Right hindlimb (tissue), 1 donor: ENCODE measurements at places on chromosomes 1 and 21.

GRCh38 chr1:160646711-160647328, at the start of gene SLAMF1:
Gene SLAMF1, minus strand, starts transcription at chr1:160647044. Its CDS starts 99 bp downstream, at chr1:160646945.
- DNase-seq, result no peak

GRCh38 chr1:189269011-189269410, 1208.7 kb downstream of the BRINP3 start:
- no peak for DNase-seq

DNA sequence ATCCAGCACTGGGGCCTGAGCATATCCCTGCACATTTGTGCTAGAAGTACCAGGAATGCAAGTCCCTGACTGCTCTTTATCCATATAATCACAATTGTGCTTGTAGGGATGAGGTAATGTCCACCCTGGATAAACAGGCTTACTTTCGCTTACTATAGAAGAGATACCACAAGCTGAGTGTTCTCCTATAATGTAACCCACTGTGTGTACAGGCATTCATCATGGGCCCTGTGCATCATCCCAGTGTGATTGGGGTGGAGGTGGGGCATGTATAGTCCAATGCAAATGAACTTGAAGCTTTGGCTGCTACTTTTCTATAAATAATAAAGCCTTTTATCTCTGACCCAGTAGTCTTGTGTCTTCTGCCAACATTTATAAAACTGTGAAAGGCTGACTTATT, 69.3 kb downstream of the MAN1A2 start:
- DNase-seq, result no peak

DNA sequence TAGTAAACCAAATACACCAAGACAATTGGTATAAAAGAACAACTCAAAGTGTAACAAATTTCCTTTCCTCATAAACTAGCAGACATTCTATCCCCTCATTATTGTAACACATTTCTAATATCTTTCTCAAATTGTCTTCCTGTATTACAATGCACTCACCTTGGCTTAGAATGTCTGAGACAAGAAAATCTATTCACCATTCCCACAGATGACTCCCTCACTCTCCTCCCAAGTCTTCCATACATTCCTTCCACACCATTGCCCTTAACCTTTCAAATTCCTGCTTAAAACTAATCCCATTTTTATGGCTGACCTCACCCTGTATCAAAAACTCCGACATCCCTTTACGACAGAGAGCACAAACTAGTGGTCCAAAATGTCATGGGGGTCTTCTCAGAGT, 56.0 kb downstream of the LTN1 start:
- DNase-seq, result no peak

- DNase-seq, result no peak
Measured at GRCh38 chr1:159123587-159123986, 47.0 kb upstream of the AIM2 start.

- no peak for DNase-seq
Measured at GRCh38 chr21:24225431-24225830, 1381.8 kb downstream of the MRPL39 start.

DNA sequence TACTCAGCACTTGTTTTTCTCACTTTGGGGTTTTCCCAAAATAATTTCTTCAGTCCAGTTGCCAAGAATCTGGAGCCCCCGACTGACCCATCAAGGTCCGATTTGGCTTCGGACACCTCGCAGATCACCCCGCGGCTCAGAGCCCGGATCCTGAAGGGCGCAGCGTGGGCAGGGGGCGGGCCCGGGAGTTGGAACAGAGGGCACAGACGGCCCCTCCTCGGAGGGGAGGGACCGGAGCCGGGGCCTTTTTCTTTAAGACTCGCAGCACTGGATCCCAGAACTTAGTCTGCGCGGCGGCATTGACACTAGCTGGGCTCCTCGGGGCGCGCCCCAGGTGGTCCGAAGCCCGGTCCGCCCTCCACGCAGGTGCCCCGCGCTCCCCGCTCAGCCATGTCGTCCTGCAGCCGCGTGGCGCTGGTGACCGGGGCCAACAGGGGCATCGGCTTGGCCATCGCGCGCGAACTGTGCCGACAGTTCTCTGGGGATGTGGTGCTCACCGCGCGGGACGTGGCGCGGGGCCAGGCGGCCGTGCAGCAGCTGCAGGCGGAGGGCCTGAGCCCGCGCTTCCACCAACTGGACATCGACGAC, at the start of gene CBR3:
Gene CBR3 (plus strand): TSS at position 277 of the 588 bp plus-strand sequence. CDS start 114 bp downstream, at position 391.
- peak; percentile 52 for DNase-seq

DNA sequence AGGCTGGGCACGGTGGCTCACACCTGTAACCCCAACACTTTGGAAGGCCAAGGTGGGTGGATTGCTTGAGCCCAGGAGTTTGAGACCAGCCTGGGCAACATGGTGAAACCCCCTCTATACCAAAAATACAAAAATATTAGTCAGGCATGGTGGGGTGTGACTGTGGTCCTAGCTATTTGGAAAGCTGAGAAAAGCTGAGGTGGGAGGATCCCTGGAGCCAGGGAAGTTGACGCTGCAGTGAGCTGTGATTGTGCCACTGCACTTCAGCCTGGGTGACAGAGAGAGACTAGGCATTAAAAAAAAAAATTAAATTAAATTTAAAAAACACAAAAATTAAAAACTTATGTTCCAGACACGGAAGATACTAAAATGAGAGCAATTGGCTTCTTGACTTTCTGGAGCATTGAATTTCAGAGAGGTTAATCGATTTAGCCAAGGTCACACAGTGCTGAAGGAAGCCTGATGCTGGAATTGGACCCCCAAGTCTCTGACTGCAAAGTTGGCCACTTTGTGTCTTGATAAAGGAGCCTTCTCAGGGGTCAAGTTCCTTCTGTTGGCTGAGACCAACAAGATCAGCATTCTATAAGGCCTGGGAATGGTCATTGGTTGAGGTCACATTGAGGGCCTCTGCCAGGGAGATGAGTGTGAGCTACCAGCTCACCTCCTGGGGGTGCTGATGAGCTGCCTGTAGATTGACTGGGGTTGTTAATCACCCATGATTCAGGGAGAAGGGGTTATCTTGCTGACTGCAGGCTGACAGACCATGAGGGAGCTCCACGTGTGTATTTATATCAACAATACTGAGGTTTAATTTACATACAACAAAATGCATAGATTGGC, 54.3 kb downstream of the RPS6KA1 start:
- no peak for DNase-seq

DNA sequence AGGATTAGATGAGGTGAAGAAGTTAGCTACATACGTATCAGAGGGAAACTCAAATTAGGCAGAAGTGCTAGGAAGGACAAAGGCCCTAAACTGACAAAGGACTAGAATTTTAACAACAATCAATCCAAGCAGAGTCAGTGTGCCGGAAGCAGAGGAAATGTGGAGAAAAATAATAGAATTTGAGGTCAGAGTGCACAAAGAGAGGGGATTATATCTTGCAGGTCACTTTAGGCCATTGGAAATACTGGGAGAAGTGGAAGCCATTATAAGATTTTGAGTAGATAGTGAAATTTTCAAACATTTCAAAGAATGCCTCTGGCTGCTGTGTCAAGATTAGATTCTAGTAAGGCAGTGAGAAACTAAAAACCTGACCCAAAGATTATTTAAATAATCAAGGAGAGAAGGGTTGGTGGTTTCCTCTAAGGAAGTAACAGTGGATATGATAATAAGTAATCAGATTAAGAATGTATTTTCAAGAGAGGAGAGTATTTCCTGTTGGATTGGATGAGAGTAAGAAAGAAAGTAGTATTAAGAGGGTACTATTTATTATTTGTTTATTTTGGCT, 889.2 kb upstream of the NCAM2 start:
- no peak for DNase-seq

- DNase-seq, result no peak
Measured at GRCh38 chr21:29166323-29166722, 35.9 kb downstream of the MAP3K7CL start.

DNA sequence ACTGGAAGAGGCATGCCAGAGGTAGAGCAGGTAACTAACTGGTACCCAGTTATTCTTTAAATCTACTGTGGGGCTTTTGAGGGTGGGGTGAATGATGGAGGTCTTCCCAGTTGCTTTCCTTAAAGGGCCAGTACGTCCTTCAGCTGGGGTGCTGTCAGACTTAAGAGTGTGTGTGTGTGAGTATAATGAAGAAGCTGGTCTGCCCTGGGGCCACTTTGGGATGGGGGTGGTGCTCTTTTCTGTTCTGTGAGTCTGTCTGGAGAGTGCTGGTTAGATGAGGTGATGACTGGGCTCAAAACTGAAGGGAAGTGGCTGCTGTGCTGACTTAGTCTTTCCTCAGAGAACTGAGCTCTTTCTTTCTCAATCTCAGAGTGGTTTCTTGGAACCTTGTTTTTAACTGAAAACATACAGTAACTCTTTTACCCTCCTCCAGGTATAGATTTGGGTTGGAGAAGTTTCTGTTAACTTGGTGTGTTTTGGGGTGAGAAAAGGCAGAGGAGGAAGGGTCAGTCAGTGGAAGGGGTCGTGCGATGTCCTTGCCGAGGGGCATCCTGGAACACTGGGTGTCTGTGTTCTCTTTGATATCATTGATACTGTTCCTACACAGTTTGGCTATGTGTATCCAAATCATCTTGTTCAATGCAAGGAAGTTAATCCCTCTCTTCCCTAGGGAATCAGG, 746 bp downstream of the MACF1 start:
- DNase-seq, result peak; percentile 46

- DNase-seq, result no peak
Measured at GRCh38 chr1:19410393-19410792, 74.9 kb downstream of the CAPZB start.

GRCh38 chr1:78121710-78122109, 75.9 kb downstream of the GIPC2 start:
- no peak for DNase-seq

DNA sequence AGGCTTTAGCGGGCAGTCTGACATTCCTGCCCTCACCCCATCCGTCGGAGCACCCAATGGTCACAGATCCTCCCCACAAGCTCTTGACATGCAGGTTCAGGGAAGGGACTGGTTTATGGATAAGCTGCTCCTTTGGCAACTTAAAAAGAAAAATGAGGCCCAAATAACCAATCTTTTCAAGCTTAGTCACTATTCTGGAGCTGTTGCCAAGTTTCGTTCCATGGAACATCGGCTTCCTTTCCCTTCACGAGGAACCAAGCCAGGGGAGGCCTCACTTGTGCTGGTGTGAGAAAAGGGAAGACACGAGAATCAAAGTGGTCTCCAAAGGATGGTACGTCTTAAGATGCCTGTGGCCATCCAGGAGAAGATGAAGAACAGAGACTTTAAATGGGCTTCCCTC, 46.1 kb upstream of the LPAR3 start:
- no peak for DNase-seq

DNA sequence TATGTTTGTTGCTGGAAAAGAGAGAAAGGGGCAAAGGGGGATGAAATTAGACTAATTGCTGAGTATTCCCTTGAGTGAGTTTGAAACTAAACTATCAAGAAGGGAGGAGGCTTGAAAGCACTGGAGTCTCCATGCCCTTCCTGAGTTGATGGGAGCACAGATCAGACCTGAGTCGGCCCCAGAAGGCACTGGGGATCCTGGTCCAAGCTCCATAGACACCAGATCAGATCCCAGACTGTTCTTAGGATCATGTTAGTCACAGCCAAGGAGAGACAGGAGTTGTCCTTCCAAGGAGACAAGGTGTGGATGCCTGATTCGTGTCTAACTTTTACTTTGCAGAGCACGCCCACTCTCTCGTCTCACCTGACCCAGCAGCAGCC, 152.3 kb downstream of the NR5A2 start:
- no peak for DNase-seq

DNA sequence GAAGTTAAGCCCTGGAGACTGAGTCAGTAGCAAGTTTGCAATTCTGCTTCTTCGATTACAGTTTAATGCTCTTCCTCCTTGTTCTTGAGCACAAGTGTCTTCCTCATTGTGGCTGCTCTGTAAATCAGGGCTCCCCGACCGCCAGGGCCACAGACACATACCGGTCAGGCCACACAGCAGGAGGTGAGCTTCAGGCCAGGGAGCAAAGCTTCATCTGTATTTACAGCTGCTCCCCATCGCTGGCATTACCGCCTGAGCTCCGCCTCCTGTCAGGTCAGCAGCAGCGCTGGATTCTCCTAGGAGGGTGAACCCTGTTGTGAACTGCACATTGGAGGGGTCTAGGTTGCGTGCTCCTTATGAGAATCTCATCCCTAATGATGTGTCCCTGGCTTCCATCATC, 1.7 kb upstream of the TRAPPC10 start:
- no peak for DNase-seq

DNA sequence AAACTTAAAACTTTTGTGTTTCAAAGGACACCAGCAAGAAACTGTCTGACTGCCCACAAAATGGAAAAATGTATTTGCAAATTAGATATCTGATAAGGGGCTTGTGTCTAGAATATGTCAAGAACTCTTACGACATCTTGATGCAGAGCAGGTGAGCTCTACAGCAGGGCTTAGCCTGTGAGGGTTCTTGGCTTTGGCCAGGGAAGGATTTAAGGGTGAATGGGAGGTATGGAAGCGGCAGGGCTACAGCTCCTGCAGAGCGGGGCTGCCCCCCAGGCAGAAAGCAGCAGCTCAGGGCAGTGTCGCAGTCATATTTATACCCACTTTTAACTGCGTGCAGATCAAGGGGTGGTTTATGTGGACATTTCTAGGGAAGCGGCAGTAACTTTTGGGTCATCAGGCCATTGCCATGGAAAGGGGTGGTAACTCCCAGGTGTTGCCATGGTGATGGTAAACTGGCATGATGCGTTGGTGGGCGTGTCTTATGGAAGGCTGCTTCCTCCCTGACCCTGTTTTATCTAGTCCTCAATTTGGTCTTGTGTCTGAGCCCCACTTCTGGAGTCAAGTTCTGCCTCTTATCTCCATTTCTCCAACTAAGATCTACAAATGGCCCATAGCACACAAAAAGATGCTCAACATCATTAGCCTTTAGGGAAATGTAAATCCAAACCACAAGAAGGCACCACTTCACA, 23.2 kb downstream of the MORN1 start:
- no peak for DNase-seq

GRCh38 chr21:19950347-19950746, 1047.9 kb upstream of the NCAM2 start:
- DNase-seq, result no peak

DNA sequence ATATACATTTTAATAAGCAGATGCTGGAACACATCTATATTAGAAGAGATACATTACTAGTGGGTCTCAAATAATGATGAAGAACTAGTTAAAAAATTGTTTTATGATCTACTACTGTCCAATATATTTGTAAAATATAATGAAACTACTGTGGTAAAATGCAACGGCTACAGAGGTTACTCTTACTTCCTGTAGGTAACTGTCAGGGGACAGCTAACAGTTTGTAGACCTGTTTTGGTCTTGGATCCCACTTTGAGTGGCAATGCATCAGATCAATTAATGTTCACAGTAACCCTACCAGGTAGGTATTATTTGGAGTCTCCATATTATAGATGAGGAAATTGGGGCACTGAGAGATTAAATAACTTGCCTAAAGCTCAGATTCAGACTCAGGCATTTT, 26.7 kb upstream of the MYSM1 start:
- no peak for DNase-seq

- peak; percentile 39 for DNase-seq
Measured at GRCh38 chr1:19156676-19157075, 53.4 kb downstream of the UBR4 start.
